A549 treated with RU486 at 1 μM for 4 hours (cell line): ENCODE measurements at places on chromosomes 12 and 14. TPM values are rescaled to one million over a fixed set of nuclear protein-coding genes. Genes with fewer than 3 reads are reported as not detected.

Gene HOTAIR
- 0.07 to 0.17 TPM (median 0.12 TPM) in 4 of 5 replicates, not detected in the other for total RNA-seq

Gene RND1
- total RNA-seq = 14.4 to 21.8 TPM (median 15.8 TPM) in 5 replicates

Gene GRIP1
- 3.0 to 7.8 TPM (median 4.3 TPM) in 5 replicates for total RNA-seq

Gene NEUROD4
- total RNA-seq = not detected in 5 replicates

Gene CIDEB
- 0.15 to 1.00 TPM (median 0.20 TPM) in 5 replicates for total RNA-seq

Gene AQP6
- total RNA-seq = not detected in 5 replicates

Gene KIF5A
- total RNA-seq = 0.14 to 0.27 TPM (median 0.24 TPM) in 5 replicates

Gene ANGEL1
- total RNA-seq = 5.7 to 9.6 TPM (median 8.7 TPM) in 5 replicates

Gene EML1
- total RNA-seq = 34.2 to 43.3 TPM (median 40.6 TPM) in 5 replicates

Gene CFAP54
- 0.91 to 1.4 TPM (median 1.1 TPM) in 5 replicates for total RNA-seq

Gene WSCD2
- not detected in 5 replicates for total RNA-seq

Gene PPP4R4
- total RNA-seq = 0.27 to 0.79 TPM (median 0.46 TPM) in 5 replicates

Gene TRPV4
- 0.08 to 0.17 TPM (median 0.10 TPM) in 5 replicates for total RNA-seq

Gene IL26
- not detected in 5 replicates for total RNA-seq

Gene RIPK3
- total RNA-seq = not detected in 5 replicates

Gene SLC17A8
- 0.02 TPM in 1 of 5 replicates, not detected in the others for total RNA-seq

Gene TMEM117
- total RNA-seq = 1.2 to 2.7 TPM (median 2.3 TPM) in 5 replicates

Gene TMEM119
- total RNA-seq = 0.05 to 0.07 TPM (median 0.05 TPM) in 3 of 5 replicates, not detected in the others

Gene CLEC4C
- not detected in 5 replicates for total RNA-seq

Gene FOXM1
- 85.7 to 103 TPM (median 90.5 TPM) in 5 replicates for total RNA-seq

Gene VCPKMT
- 6.3 to 10.4 TPM (median 8.9 TPM) in 5 replicates for total RNA-seq

Gene ASCL1
- total RNA-seq = not detected in 5 replicates

Gene CLEC12A
- not detected in 5 replicates for total RNA-seq

Gene SLC10A1
- not detected in 5 replicates for total RNA-seq

Gene CMKLR1
- not detected in 5 replicates for total RNA-seq

Gene TRIM9
- 6.9 to 10.7 TPM (median 9.6 TPM) in 5 replicates for total RNA-seq
